ENCODE measurements at places on chromosomes 3 and 15.

DNA sequence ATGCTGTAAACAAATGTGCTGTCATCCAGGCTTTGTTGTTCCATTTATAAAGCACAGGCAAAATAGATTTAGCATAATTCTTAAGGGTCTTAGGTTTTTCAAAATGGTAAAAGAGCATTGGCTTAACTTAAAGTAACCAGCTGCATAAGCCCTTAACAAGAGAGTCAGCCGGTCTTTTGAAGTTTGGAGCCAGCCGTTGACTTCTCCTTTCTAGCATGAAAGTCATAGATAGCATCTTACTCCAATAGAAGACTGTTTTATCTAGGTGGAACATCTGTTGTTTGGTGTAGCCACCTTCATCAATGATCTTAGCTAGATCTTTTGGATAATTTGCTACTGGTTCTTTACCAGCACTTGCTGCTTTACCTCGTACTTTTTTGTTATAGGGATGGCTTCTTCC lies 297.5 kb upstream of the DCBLD2 start:
- DNase-seq: no peak

DNA sequence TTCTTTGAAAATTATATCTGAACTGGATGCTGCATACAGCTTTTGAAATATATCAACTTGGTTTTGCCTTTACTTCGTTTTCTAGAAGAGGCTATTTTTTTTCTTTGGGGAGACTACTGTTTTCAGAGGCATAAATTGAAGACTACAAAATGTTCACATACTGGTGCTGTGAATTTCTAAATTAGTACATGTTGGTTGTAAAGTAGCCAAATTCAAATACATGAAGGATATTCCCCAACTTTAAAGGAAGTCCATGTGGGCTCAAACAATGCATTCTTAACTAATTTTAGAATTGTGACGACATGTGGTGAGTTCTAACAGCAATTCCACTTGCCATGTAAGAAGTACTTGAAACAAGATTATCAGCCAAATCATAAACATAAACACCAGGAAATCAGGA lies 295.7 kb downstream of the TUSC7 start:
- DNase-seq: no peak

DNA sequence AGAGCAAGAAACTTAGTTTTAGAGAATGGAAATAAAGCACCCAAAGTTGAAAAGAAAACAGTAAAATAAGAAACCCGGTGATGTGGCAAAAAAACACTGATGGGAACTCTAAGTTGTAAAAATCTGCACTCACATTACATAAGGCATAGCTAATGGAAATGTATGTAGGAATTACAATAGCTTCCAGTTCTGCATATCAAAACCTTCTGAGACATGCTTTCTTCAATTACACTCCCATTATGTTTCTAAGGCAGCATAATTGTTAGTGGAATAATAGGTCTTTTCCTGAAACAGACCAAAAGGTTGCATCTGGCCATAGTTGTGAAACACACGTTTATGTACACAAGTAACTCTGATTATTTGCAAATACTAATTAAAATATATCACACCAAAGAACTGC lies 41.4 kb downstream of the SLC30A4 start:
- DNase-seq: no peak

DNA sequence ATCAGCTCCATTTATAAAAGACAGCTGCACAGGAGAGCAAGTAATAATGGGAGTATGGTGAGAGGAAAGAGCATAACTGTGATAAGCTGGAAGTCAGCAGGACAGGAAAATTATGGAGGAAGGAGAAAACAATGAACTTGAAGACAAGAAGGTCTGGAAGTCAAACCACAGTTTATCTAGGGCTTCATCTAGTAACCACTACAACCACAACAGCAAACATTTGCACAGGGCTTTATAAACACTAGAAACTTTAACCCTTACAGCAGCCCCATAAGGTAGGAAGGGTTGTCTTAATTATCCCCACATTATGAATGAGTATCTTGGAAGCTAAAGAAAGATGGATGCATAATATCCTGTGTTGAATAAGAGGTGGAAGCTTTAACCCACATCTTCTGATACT lies 820.8 kb downstream of the IGSF11 start:
- no peak for DNase-seq

DNA sequence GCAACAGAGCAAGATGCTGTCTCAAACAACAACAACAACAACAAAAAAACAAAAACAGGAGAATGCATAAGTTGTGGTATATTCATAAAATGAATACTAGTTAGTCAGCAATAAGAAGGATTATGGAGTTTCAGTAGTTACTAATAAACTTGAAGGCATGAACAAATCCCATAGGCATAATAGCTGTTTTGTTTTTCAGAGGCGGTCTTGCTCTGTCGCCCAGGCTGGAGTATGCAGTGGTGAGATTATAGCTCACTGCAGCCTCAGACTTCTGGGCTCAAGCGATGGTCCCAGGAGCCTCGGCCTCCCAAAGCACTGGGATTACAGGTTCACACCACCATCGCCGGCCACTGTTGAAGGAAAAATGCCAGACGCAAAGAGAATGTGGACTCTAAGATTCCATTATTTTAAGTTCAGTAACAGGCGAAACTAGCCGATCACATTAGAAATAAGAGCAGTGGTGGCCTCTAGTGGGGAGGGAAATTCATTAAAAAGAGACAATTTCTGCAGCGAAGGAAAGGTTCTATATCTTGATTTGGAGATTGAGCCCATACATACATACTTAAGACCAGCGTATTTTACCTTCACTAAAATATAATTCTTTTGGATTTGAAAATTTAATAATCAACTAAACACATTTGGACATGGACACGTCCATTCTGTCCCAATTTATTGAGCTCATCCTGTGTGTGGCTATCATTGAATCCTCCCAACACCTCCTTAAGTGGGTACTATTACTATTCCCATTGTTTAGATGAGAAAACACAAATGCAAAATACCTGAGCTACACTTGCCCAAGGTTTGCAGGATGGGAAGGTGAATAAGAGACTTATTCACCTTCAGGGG lies 27.4 kb upstream of the HDAC11 start:
- DNase-seq: peak; percentile 63

GRCh38 chr3:33061782-33062181 lies 35.2 kb downstream of the GLB1 start:
- no peak for DNase-seq

- DNase-seq: no peak
These were observed 302.0 kb downstream of the RYR3 start for GRCh38 chr15:33612721-33613304.

DNA sequence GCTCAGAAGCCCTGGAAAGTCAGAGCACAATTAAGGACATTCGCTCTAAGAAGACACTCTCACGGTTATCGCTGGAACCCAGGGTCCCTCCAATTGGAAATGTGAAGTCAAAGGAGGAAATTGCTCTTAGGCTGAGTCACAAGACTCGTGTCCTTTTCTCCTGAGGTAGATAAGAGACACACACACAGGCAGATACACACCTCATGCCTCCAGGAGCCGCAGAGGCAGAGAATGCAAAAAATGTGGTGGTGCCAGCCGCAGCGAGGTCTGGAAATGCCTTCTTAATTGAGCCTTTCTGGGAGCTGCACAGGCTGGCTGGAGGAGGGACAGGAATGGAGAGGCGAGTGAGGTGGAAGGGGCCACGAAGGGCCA lies 189.3 kb downstream of the OPA1 start:
- DNase-seq: peak; percentile 78

DNA sequence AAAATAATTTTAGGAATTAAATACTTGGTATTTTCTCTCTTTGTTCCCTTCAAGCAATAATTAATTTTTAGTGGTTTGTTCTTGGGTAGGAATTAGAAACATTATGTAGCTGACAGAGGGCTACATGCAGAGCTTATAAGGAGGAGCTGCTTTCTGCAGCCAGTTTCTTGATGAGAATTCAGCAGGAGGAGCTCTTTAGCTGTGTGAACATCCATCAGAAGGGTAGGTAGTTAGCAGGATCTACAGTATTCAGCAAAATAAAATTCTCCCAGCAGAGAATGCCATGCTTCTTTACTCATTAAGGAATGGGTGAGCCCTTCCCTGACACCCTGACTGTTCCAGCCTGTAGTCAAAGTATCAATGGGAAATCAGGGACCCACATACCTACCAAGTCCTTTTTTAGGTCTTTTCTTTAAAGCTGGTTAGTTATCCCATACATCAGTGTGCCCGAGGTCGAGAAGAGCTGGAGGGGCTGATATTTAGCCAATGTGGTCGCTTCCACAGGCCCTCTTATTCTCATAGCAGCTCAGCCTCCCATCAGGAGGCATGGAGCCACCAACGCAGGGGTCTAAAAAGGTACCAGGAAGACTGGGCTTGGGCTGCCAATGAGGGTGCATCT lies 54.0 kb downstream of the KCNAB1 start:
- DNase-seq: no peak

- peak; percentile 47 for DNase-seq
These were observed 24.1 kb downstream of the CCNL1 start for GRCh38 chr3:157135671-157136396.

DNA sequence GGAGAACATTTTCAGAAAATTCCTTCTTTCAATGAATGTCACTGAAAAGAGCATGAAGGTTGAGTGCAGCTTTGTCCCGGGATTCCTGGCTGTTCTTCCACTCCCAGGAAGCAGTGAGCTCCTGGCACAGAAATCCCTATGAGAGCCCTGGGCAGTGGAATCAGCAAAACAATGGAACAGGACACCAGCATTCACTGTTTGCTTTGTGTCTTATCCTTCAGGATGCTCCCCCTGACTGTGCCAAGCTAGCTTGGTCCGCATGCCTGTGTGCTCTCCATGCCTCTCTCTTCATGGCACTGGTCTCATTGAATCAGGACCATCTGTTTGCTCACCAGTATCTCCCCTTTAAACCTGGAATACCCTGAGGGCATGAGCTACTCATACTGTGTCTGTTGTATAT lies 102.0 kb upstream of the GADL1 start:
- no peak for DNase-seq

GRCh38 chr3:40206522-40206921 lies 103.0 kb upstream of the EIF1B start:
- DNase-seq: no peak

DNA sequence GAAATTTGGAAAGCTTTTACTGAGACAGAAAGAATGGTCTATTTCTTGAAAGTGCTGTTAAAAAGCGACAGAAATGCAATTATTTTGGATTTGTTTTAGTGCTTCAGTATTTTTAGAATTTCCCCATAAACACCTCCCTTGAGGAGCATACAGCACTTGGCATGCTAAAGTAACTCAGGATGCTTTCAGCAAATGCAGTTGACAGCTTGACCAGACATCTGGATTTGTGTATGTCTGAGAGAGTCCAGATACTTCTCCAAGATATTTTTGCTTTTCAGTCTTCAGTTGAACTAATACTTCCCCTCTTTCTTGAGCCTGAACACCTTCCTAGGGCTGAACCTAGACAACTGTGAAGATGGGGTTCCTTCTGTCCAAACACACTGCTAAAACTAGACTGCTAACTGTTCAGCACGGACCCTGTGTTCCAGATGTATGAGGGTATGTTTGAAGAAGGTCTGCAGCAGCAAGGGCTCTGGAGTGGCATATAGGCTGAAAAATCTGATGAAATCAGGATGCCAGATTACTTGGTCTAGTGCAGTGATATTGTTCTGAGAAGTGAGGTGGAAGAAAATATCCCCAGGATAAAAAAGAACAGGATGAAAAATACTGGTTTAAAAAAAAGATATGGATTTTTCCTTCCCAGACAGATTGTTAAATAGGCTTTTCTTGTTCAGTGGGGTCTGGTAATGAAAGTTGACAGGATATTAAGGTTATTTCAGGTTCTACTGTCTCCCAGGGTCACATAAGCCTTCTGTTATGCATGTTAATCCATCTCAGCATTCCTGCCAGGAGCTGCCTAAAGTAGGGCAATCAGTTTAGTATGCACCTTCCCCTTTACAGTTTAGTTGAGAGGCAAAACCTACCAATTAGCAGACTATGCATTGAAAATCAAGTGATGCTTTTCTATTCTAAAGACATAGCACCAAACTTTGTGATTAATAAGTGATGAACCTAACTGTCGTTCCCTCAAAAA lies 516.9 kb upstream of the TBL1XR1 start:
- no peak for DNase-seq

DNA sequence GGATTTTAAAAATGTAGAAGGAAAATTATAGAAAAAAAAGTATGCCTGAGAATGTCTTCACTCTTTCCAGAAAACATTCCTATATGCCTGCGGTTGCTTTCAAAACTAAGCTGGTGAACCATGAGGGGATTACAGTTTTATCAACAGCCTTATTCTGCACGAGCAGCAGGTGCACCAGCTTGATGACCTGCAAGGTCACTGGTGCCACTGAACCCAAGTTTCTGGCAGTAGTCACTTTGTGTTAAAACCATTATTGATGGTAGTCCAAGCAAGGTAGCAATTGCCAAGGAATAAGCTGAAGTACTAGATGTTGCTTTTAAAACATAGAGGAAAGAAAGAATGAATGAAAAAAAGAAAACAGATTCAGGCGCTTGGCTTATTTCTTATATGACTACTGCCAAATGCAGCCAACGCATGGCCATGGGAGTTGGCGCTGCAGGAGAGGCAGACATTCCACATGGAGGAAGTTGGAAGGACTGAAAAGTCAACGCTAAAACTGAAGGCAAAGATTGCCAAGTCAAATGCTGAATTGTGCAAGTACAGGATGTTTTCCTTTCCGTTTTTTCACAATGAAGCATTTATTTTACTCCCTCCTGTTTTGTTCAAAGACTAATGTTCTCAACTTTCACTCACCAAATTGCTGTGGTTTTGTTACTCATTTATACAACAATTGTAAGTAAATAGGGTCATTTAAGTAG lies 601.4 kb downstream of the CADM2 start:
- no peak for DNase-seq

GRCh38 chr3:128864351-128864811 lies 15.0 kb upstream of the ACAD9 start:
- no peak for DNase-seq

DNA sequence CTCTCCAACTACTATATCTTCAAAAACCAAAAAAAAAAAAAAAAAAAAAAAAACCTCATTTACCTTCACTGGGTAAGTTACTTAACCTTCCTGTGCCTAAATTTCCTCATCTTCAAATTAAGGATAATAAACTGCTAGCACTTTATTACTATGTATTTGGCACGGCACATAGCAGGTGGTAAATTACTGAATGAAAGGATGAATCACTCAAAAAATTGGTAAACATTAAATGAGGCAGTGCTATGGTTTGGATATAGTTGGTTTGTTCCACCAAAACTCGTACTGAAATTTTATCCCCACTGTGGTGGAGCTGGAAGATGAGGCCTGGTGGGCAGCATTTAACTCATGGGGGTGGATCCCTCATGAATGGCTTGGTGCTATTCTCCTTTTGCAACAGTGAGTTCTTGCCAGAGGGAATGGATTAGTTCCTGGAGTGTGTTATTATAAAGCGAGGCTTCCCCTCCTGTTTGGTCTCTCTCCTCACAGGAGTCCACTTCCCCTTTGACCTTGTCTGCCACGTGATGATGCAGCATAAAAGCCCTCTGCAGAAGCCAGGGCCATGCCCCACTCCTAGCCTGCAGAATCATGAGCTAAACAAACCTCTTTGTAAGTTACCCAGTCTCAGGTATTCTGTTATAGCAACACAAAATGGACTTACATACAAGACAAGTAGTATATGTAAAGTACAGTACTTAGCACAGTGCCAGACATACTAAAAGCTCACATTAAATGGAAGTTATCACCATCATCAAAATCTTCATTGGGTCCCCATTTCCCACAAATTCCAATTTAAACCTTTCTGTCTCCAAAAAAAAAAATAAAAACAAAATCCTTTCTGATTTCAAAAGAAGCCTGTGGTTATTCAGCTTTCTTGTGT lies 20.6 kb downstream of the DCUN1D1 start:
- DNase-seq: no peak

- DNase-seq: no peak
These were observed 32.7 kb downstream of the WDR76 start for GRCh38 chr15:43859546-43859945.

Measured in K562 (cell line).